ENCODE measurements at places on chromosomes 16 and 17.

GRCh38 chr16:85258629-85259028 lies 146.4 kb upstream of the CIBAR2 start:
- no peak for DNase-seq

DNA sequence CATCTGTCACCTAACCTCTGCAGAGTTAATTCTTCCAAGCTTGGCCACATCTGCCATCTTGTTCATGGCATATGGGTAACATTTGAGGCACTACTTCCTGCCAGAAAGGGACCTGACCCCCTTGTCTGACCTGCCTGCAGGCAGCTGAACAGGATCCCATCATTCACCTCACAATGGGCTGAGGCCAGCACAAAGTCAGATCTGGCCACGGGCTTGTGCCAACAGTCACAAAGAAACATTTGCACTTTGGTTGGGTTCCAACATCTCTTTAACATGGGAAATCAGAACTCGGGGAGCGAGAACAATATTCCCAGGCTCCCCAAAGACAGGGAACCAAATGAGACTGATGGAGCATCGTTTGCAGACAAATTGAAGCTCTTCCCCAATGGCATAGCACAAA lies 116.1 kb downstream of the XYLT1 start:
- DNase-seq = no peak

DNA sequence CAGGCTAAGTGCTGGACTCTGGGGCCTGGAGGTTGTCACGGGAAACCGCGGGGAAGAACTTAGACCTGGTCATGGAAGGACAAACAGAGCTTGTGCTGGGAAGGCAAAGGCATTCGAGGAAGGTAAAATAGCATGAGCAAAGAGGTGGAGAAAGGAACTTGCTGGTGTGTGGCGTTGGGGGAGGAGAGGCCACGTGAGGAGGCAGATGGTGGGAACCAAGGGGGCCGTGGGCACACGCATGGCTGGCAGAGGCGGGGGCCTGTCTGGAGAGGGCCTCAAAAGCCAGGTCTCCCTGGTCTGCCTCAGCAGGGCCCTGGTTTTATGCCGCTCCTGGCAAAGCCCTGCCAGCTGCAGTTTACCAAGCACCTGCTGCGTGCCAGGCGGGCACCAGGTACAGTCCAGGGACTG lies 15.3 kb downstream of the CORO7 start:
- no peak for DNase-seq

DNA sequence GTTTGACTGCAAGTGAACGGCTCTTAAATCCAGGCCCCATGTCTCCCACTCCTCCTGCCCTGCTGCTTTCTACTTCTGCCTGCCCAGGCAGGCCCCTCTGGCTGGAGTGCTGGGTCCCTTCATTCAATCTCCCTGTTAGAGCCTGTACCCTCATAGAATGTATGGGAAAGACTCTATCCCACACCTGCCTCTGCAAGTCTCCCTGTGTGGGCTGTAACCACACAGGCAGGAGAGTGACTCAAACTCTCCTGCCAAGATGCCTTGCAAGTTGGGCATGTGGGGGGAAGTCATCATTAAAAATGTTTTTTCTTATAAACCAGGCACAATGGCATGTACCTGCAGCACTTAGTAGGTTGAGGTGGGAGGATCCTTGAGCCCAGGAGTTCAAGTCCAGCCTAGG lies 77.5 kb downstream of the PLXDC1 start:
- DNase-seq = no peak

- DNase-seq = no peak
These were observed 441.1 kb upstream of the RBFOX1 start for GRCh38 chr16:6891496-6891895.

DNA sequence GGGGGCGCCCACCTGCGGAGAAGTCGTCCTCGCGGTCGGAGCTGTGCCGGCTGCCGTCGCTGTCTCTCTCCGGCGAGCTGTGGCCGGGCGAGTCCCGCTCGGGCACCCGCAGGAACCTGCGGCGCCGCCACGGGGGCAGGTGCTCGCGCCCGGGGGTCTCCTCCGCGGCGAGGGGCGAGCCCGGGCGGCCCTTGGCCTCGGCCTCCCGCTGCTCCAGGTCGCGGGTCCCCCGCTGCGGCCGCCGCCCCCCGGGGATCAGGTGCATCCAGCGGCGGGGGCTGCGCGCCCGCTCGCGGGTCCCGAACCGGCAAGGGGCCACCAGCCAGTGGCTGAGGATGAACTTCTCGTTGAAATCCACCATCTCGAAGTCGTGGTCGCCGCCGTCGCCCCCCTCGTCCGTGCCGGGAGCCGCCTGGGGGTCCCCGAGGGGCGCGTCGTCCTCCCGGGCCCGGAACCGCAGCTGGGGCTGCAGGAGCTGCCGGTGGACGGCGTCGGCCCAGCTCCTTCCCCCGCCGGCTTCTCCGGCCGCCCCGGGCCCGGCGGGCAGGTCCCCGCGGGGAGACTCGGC lies 41.4 kb upstream of the BHLHA9 start:
- no peak for DNase-seq

- DNase-seq = no peak
These were observed 45.3 kb downstream of the NLK start for GRCh38 chr17:28087743-28088142.

- DNase-seq = no peak
These were observed 194.9 kb upstream of the RBFOX1 start for GRCh38 chr16:7137560-7138330.
